B cell (primary cell): ENCODE measurements at places on chromosomes 11 and 22.

- H3K36me3 ChIP-seq: no peaks in the 10 kb centered on the region
- H3K4me3 ChIP-seq: no peak overlapping the region
- H3K27ac ChIP-seq: no peak overlapping the region
- no peak for DNase-seq
- H3K4me1 ChIP-seq: no peaks in the 10 kb centered on the region
Measured at GRCh38 chr11:115659061-115659963, 155.1 kb upstream of the CADM1 start.

GRCh38 chr11:95175818-95176380 is 55.1 kb downstream of the SESN3 start:
- H3K27me3 ChIP-seq: no peaks in the 10 kb centered on the region
- no peaks in the 10 kb centered on the region for H3K4me1 ChIP-seq
- no peak overlapping the region for H3K4me3 ChIP-seq
- H3K27ac ChIP-seq: no peak overlapping the region

DNA sequence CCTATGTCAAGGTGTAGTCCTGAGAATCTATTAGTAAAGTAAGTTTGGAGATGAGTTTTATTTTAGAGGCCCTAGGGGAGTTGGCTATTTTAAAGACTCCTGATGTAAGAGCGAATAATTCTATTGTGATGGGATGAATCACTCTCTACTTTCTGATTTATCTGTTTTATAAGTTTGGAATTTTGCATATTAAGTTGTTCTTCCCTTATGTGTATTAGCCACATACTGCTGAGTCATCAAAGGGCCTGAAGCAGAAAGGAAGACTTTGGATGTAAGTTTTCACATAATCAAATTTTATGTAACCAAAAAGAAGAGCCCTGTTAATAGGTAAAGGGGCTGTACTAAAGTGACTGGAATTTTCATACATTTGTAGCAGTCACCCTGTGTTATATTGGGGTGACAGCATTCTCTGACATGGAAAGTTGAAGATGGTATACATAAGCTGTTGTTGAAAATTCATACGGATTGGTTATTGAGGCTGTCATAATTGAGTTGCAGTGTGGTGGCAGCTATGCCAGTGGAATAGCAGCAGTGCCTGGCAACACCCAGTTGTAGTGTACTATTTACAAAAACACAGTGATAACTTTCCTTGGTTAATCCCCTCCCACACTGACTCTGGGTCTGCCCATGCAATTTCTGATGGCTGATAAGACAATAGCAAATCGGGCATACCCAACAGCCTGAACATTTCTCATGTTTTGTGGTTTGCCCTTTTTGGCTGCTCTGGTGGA is 90.6 kb upstream of the NTM start:
- DNase-seq: no peak
- no peak overlapping the region for H3K27ac ChIP-seq
- H3K27me3 ChIP-seq: no peaks in the 10 kb centered on the region
- H3K4me3 ChIP-seq: no peak overlapping the region

- no peak overlapping the region for H3K4me3 ChIP-seq
- DNase-seq: no peak
- H3K27ac ChIP-seq: no peak overlapping the region
- H3K36me3 ChIP-seq: no peaks in the 10 kb centered on the region
- no peaks in the 10 kb centered on the region for H3K27me3 ChIP-seq
Measured at GRCh38 chr11:78244080-78244479, 55.4 kb downstream of the USP35 start.

- DNase-seq: no peak
- H3K27me3 ChIP-seq: no peaks in the 10 kb centered on the region
- H3K27ac ChIP-seq: no peak overlapping the region
- no peaks in the 10 kb centered on the region for H3K4me1 ChIP-seq
- no peak overlapping the region for H3K4me3 ChIP-seq
Measured at GRCh38 chr11:95895815-95896214, 28.1 kb downstream of the MTMR2 start.

GRCh38 chr11:106482917-106483785 is 405.7 kb downstream of the AASDHPPT start:
- no peak for DNase-seq
- no peaks in the 10 kb centered on the region for H3K27me3 ChIP-seq
- no peak overlapping the region for H3K4me3 ChIP-seq

DNA sequence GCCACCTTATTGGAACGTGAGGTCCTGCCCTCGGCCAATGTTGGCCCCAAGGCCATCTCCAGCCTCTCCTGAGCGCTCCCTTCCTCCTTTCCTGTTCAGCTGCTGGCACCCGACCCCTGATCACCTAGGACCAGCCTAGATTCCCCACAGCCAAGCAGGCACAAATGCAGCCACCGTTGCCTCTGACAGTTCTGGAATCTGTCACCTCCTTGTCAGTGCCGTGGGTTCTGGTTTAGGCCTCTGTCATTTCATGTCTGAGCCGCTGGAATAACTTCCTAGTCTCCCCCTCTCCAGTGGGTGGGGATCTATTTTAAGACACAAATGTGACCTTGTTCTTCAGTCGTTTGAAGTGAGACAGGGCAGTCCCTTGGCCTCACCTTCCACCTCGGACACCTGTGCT is 29.7 kb downstream of the FADS3 start:
- no peak overlapping the region for H3K27ac ChIP-seq
- no peaks in the 10 kb centered on the region for H3K27me3 ChIP-seq
- DNase-seq: no peak
- no peaks in the 10 kb centered on the region for H3K4me1 ChIP-seq
- H3K4me3 ChIP-seq: no peak overlapping the region
- no peaks in the 10 kb centered on the region for H3K36me3 ChIP-seq

DNA sequence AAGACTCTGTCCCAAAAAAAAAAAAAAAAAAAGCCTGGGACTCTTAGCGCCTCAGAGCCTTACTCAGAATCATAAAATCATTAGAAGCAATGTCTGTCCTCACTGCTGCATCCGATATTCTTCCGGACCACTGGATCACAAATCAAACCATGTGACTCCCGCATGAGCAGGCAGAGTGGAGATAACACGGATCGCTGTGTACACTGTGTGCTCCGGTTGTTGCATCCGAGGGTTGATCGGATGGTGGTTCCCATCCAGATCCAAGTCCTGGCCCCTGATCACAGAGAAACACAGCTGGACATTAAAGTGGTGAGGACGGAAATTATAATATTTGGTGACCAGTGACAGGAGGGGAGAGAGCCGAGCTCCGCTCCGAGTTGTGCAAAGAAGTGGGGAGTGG is 9.7 kb upstream of the TXNRD2 start:
- H3K27ac ChIP-seq: no peak overlapping the region
- H3K36me3 ChIP-seq: peaks cover 3% of the 10 kb centered on the region
- no peaks in the 10 kb centered on the region for H3K27me3 ChIP-seq
- H3K4me3 ChIP-seq: no peak overlapping the region
- peaks cover 5% of the 10 kb centered on the region for H3K4me1 ChIP-seq

DNA sequence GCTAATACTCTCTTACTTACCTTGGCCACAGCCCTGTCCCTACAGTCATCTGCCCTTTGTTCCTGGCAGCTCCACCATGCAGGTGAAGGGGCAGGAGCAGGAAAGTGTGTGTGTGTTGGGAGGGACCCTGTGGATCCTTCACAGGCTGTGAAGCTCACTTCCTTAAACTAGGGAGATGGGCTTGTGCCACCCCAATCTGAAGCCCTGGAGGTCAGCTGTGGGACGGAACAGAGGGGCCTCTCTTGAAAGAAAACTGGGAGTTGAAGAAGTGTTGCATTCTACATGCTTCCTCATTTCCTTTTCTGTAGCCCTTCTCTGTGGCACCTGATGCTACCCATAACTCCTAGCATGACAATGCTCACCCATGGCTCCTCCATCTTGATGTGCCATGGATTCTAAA is 11.7 kb downstream of the FADS1 start:
- H3K27me3 ChIP-seq: no peaks in the 10 kb centered on the region
- no peak for DNase-seq
- no peak overlapping the region for H3K4me3 ChIP-seq

GRCh38 chr11:73295241-73295995 is 12.7 kb upstream of the ARHGEF17 start:
- H3K4me1 ChIP-seq: peaks cover 4% of the 10 kb centered on the region
- H3K4me3 ChIP-seq: no peak overlapping the region
- no peak overlapping the region for H3K27ac ChIP-seq
- DNase-seq: peak; percentile 82
- H3K36me3 ChIP-seq: no peaks in the 10 kb centered on the region

DNA sequence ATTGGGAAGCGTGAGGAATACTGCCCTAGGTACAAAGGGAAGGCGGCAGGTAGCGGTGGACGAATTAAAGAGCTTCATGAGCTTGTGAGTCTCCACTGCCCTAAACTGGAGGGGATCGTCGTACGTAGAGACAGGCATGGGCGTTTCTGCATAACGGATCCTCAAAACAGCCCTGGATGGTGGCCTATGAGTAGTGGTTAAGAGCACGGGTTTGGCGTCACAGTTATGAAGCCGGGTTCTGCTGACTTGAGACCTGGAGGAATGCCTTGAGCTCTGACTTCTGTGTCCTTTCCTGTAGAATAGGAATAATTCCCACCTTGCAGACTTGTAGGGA is 335 bp downstream of the TMEM138 start:
- peaks cover 41% of the 10 kb centered on the region for H3K4me1 ChIP-seq
- H3K36me3 ChIP-seq: no peaks in the 10 kb centered on the region
- H3K27me3 ChIP-seq: no peaks in the 10 kb centered on the region
- no peak for DNase-seq
- peak overlapping the region; percentile 93 for H3K27ac ChIP-seq

- peaks cover 17% of the 10 kb centered on the region for H3K4me1 ChIP-seq
- H3K36me3 ChIP-seq: no peaks in the 10 kb centered on the region
- DNase-seq: no peak
Measured at GRCh38 chr22:42711895-42712837, 8.5 kb downstream of the A4GALT start.

- H3K27ac ChIP-seq: no peak within 1 kb of the TSS
- H3K27me3 ChIP-seq: peaks cover 37% of the 10 kb centered on the region
- H3K4me1 ChIP-seq: peaks cover 37% of the 10 kb centered on the region
- no peaks in the 10 kb centered on the region for H3K36me3 ChIP-seq
- H3K4me3 ChIP-seq: peak within 1 kb of the TSS; percentile 51
Measured at GRCh38 chr11:57460022-57460757, at the start of gene RTN4RL2. Gene RTN4RL2, plus strand, starts transcription at chr11:57460528. Its CDS starts 338 bp downstream, at chr11:57460866.

DNA sequence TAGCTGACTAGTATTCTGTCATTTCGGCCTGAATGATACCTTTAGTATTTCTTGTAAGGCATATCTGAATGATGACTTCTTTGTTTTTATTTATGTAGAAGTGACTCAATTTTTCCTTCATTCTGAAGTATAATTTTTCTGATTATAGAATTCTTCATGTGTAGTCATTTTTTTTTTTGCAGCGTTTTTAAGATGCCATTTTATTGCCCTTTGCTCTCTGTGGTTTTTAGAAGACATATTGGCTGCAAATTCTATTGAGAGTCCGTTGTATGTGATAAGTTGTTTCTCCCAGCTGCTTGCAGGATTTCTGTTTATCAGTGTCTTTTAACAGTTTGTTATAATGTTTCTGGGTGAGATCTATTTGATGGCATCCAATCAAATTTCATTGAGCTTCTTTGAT is 1224.8 kb downstream of the JRKL start:
- H3K36me3 ChIP-seq: no peaks in the 10 kb centered on the region
- no peaks in the 10 kb centered on the region for H3K4me1 ChIP-seq
- H3K27ac ChIP-seq: no peak overlapping the region
- H3K4me3 ChIP-seq: no peak overlapping the region
- H3K27me3 ChIP-seq: no peaks in the 10 kb centered on the region

DNA sequence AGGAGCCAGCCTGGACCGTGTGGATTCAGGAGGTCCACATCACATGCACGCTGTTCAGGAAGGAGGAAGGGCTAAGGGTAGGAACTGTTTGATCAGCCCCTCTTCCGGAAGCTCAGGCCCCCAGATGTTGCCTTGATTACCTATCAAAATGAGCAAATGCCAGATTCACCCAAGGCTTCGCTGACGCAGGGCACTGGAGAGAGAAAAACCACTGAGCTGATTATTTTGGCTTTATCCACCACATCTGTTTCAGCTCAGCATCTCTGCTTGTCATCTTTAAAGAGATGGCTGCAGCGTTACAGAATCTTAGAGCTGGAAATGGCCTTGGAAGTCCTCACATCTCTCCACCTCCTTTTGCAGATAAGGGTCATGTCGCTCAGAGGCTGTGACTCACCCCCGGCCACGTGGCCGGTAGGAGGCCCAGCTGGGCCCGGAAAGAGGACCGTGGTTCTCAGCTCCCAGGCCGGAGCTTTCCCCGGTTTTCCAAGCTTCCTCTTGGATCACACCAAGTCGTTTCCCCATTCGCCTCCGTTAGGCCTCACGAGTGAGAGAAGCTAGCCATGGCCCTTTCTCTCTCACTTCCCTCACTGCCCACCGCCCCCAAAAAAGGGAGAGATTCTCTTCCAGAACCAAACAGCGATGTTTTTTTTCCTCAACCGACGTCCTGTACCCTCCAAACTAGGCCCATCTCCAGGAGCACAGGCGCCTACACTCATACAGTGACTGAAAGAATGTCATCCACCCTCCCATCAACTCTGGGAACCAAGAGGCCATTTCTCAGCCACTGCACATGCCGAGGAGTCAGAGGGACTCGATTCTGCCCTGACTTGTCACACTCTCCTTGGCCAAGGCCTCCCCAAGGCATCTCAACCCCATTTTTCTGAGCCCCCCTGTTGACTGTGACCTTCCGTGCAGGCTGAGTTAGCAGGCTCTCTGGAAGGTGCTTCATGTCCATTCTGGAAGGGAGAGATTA is 37.6 kb downstream of the LIF start:
- no peak for DNase-seq
- H3K27ac ChIP-seq: no peak overlapping the region
- no peaks in the 10 kb centered on the region for H3K27me3 ChIP-seq
- no peaks in the 10 kb centered on the region for H3K36me3 ChIP-seq
- no peaks in the 10 kb centered on the region for H3K4me1 ChIP-seq
- no peak overlapping the region for H3K4me3 ChIP-seq

DNA sequence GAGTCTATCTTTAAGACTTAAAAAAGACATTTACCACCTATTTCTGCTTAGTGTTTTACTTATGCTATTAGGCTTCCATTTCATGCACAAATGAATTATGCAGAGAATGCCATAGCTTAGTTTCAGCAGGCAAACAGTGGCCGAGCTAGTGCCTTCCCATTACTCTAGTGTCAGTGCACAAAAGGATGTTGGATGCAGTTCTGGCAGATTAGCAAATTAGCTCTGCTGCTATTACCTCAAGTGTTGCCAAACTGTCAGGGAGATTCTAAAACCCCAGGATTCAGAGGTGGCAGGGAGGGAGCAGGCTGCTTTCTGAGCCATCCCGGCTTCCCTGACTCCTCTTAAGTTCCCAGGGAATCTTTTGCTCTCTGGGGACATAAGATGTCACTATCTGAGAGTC is 209.4 kb upstream of the NCAM1 start:
- no peak overlapping the region for H3K4me3 ChIP-seq
- H3K36me3 ChIP-seq: no peaks in the 10 kb centered on the region
- H3K27me3 ChIP-seq: no peaks in the 10 kb centered on the region
- H3K4me1 ChIP-seq: no peaks in the 10 kb centered on the region
- no peak overlapping the region for H3K27ac ChIP-seq
- no peak for DNase-seq

DNA sequence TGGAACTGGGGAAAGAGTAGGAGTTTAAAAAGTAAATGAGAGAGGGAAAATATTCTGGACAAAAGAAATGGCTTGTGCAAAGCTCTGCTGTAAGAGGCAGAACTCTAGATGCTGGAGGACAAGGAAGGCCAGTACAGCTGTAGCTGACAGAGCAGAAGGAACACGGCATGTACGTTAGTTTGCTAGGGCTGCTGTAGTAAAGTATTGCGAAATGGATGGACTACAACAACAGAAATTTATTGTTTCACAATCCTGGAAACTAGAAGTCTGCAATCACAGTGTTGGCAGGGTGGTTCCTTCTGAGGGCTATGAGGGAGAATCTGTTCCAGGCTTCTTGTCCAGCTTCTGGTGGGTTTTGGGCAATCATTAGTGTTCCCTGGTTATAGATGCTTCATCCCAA is 454.4 kb downstream of the NTM start:
- no peaks in the 10 kb centered on the region for H3K4me1 ChIP-seq
- no peaks in the 10 kb centered on the region for H3K36me3 ChIP-seq
- no peak overlapping the region for H3K4me3 ChIP-seq
- no peak for DNase-seq
- H3K27ac ChIP-seq: no peak overlapping the region
